ENCODE measurements at places on chromosomes 7 and 10. TPM values are rescaled to one million over a fixed set of nuclear protein-coding genes. Genes with fewer than 3 reads are reported as not detected.

Gene PSTK
- 9.8 TPM for total RNA-seq

Gene CNTNAP2
- not detected for total RNA-seq

Gene OR6V1
- total RNA-seq = not detected

Gene NUTM2A
- total RNA-seq = 0.67 TPM

Gene VAX1
- 1.3 TPM for total RNA-seq
